NCI-H2081 treated with DMSO at 0.1 percent for 48 hours (cell line): ENCODE measurements at places on chromosomes 3 and 15.

DNA sequence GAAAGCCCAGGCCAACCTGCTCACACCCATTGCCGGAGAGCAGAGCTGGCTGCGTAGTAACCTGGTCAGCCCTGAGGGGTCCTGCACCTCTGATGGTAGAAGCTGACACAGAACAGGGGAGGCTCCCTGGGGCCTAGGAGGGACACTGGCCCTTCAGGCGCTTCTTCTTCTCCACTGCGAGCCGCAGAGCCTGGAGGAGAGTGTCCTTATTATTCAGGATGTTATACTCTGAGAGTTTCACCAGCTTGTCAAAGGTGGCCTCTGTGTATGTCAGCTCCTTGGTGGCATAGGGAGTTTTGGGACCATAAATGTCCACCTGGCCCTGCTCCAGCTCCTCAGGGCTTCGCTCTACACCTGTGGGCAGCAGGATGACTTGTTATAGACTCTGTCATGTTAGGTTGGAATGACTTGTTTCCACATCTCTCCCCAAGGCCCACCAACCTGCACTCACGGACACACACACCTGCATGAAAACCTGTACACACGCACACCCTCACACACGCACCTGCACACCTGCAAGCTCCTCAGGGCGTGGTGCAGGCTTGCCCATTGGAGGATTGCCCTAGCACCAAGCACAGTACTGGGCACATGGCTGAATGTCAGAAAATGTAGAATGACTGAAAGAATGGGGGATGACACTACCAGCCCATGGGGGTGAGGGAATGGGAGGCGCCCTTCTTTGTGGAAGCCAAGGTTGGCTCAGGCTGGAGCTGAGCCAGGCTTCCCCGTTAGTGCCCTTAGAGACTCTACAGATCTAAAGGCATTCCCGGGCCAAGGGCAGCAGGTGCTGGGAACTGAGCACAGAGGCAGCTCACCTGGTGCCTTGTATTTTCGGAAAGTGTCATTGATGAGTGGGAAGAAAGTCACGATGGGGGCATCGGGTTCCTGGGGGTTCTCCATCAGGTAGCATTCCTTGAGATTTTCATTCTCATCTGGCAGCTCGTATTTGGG lies 11.5 kb upstream of the EHD4 start:
- no peak for DNase-seq

DNA sequence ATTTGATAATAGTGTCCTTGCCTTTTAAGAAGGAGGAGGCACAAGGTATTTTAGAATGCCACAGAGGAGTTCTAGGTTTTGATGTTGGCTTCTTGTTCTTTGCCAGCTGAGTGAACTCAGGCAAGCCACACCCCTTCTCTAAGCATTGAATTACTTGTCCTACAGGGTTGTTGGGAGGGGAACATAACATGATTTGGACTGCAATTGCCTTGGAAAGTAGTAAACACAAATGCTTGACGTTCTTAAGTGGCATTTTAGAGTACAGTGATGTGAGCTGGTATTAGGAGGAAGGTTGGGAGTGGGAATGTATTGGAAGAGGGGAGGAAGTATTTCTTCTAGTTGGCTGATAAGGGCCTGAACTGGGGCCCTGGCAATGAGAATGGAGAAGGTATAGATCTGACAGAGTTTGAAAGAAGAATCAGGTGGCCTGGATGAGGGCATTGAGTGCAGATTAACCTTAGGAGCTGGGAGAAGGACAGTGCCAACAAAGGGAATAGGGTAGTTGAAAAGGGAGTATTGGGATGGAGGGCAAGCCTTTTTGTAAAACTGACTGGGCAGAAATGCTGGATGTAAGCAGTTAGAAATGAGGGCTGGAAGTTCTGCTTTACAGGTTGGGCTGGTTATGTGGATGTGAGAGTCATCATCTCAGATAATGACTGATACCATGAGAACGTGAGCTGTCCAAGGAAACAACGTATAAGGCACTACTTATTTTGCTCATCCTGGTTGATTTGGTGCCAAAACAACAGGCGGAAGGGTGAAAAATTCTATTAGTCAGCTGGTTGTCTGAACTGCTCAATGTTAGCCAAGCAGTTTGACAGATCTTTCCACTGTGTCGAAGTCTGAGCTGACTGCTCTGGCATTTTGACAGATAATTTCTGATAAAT lies 16.7 kb downstream of the KAT2B start:
- DNase-seq = no peak

DNA sequence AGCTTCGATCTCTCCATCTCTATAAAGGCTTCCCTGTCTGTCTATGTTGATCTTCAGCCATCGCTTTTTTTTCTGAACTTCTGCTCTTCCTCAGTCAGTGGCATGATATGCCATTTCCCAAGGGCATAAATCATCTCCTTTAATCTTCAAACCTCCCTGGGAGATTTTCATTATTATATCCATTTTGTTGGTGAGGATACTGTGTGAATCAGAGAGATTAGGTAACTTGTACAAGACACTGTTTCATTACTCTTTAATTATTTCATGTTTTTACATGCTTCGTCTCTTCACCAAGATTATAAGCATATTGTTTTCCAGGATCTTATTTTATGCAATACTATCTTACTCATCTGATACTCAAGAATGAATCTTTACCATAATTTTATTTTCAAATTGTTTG lies 124.8 kb upstream of the ATP11B start:
- DNase-seq = no peak

- no peak for DNase-seq
Observed at GRCh38 chr15:70411143-70411863, 313.6 kb upstream of the TLE3 start.

DNA sequence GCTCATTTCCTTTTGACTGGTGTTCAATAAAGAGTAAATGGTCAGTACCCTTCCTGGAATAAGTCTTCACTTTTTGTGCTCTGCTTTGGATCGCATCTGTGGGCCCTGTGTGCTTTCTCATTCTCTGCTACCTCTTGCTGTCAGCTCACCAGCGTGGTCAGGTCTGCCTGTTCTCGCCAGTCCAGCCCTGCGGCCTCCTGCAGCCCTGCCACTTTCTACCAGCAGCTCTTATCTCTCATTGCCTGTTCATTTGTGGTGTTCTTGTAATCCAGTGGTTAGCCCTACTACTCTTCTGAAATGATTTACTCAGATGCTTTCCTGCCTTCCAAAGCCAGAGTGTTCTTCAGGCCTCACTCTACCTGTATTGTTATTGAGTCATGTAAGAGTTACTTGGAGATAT lies 54.8 kb downstream of the CHCHD6 start:
- no peak for DNase-seq

GRCh38 chr3:190538288-190538687 lies 24.4 kb downstream of the IL1RAP start:
- no peak for DNase-seq

DNA sequence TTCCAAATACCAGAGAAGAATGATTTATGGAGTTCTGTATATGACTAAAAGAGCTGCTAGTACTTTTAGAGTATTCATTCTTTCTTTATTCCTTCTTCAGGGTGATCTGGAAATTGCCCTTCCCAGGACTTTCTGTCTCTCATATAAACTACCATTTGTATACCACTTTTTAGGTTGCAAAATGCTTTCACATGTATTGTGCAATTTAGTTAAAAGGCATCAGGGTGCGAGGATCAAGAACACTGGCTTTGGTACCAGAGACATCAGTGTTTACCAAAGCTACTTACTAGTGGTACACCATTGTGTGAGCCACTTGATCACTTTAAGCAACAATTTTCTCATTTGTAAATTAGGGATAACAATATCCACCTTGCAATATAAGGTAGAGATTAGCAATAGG lies 251.4 kb downstream of the TIGIT start:
- no peak for DNase-seq
